ENCODE measurements at places on chromosomes 1 and 21.

GRCh38 chr1:61089741-61090140 is 7.4 kb downstream of the NFIA start:
- no peak for DNase-seq

DNA sequence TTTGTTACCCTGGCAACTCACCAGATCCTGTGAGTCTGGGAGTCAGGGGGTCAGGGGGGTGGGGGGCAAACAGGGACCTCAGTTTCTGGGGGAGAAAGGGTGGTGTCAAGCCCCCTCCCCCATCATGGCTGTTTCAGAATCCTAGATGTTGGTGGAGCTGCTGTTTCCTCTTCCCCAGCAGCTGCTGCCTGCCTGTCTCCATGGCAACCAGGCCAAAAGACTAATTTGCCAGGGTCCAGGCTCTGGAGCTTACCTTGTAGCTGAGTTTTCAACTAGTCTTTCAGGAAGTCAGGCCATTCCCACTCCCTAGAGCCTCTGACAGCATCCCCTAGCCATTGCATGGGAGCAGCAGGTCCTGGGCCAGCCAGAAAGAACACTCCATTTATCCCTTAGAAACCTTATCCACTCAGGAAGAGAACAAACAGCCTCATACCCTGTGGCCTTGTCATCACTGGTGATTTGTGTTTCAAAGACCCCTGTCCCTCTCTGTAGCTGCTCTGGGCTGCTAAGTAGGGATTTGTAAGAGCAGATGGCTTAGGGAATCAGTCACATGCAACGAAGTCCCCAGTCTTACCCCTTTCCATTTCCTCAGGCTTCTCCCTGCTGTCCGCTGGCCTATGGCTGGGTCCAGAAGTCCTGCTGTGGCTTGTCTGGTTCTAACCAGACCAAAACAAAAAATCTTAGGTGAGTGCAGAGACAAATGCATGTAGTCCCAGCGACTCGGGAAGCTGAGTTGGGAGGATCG is 21.5 kb upstream of the STMN1 start:
- no peak for DNase-seq

DNA sequence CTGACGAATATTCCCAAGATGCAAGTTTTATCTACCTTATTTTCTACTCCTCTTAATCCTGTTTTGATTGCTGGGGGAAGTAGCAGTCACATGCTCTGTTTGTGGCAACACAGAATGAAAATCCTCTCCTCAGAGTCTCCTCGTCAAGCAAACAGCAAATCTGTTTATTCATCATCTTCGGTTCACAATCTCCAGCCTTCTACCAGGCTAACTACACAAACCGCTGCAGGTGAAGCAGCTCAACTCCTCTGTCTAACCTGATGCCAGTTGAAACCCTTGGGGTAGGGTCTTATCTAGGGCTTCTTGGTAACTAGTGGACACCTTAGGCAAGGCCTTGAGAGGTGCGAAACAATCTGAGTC is 91.0 kb downstream of the SIPA1L2 start:
- no peak for DNase-seq

- no peak for DNase-seq
Observed at GRCh38 chr1:2865571-2866421, 64.3 kb upstream of the TTC34 start.

GRCh38 chr1:39917825-39918224 is 16.1 kb upstream of the MYCL start:
- DNase-seq = no peak

GRCh38 chr1:1079408-1080121 is 5.5 kb upstream of the RNF223 start:
- DNase-seq = peak; percentile 75

DNA sequence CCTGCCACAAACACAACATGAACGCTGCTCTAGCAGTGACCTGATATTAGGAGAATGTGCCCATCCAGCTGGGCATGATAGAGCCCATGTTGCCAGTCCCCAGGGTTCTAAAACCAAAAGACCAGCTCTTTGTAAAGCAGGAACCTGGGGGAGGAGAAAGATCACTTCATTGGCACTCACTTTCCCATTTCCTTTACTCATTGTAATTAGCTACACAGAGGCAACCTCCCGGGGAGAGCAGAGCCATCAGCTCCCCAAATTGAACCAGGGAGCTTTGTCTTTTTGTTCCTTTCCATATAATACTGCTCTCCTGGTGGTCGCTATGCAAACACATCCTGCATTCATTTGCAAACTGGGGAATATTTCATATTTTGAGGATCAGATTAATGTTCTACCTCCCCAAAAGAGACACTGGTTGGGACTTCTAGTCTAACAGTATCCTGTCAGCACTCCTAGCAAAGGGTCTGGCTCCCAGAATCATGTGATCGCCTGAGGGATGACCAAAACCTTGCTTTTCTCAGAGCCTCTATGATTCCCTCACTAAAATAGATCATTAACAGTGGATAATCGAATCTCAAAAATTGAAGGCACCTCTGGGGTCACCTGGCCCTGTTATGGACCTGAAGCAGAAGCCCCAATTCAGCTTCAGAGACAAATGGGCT is 76.7 kb upstream of the CD1D start:
- DNase-seq = no peak
